ENCODE measurements at places on chromosomes 11 and 22.

- no peak for DNase-seq
Observed at GRCh38 chr11:20159466-20160381, 551 bp downstream of the DBX1 start.

GRCh38 chr11:110711776-110712658 lies at the start of gene ARHGAP20:
Gene ARHGAP20 (minus strand): TSS chr11:110712437. CDS start chr11:110712231, 206 bp downstream.
- peak; percentile 44 for DNase-seq

- no peak for DNase-seq
Observed at GRCh38 chr11:7454854-7455253, 30.5 kb upstream of the OLFML1 start.

- DNase-seq: no peak
Observed at GRCh38 chr11:125350206-125351032, 145.6 kb downstream of the FEZ1 start.

DNA sequence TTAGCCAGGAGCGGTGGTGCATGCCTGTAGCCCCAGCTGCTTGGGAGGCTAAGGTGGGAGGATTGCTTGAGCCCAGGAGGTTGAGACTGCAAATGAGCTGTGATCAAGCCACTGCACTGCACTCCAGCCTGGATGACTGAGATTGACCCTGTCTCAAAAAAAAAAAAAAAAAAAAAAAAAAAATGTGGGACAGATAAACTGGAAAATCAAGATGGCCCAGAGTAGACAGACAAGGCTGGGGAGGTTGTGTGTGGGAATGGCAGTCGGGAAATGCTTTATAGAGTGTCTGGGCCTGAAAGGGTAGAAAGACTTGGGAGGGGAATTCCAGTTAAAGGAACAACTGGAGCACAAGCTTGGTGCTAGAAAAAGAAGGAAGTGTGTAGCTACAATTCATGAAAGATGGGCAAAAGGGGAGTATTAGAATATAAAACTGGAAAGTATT lies 18.2 kb upstream of the WDR74 start:
- DNase-seq: no peak

DNA sequence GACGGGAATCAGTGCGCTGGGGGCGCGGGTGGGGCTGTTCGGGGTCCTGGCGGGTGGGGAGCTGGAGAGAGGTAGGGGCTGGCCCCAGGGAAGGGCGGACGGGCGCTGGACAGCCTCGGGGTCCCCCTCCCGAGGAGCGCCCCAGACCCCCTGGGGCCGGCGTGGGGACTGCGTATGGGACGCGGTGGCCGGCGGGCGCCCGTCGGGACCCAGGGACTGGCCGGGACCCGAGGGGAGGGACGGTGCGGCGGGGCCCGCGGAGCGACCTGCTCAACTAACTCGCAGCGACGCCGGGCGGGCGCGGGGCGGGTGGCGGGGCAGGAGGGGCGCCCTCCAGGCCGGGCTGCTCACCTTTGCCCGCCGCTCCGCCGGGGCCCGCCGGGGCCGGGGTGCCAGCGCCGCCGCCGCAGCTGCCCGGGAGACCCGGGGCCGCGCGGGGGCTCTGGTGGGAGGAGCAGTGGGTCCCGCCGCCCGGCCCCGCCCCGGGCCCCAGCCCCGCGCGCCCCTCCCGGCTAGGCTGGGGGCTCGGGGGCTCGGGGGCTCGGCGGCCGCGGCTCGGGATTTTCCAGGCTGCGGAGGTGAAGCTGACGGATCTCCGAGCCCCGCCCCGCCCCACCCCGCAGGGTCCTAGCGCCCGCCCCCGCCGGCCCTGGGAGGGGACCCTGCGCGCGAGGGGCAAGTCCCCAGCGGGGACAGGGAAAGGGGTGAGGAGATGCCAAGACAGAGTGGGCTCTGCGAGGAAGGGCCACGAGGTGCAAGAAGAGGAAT lies 12.3 kb downstream of the STARD10 start:
- no peak for DNase-seq

GRCh38 chr11:15406851-15407351 lies 292.2 kb downstream of the INSC start:
- no peak for DNase-seq

GRCh38 chr22:49754696-49755630 lies 72.7 kb downstream of the BRD1 start:
- no peak for DNase-seq
